A673 (cell line): ENCODE measurements at places on chromosomes 11 and 22.
A peak's percentile ranks its signal among the peaks of the same experiment; 100 is the strongest.

- no peak for DNase-seq
Measured at GRCh38 chr11:128924104-128924503, 18.6 kb downstream of the TP53AIP1 start.

DNA sequence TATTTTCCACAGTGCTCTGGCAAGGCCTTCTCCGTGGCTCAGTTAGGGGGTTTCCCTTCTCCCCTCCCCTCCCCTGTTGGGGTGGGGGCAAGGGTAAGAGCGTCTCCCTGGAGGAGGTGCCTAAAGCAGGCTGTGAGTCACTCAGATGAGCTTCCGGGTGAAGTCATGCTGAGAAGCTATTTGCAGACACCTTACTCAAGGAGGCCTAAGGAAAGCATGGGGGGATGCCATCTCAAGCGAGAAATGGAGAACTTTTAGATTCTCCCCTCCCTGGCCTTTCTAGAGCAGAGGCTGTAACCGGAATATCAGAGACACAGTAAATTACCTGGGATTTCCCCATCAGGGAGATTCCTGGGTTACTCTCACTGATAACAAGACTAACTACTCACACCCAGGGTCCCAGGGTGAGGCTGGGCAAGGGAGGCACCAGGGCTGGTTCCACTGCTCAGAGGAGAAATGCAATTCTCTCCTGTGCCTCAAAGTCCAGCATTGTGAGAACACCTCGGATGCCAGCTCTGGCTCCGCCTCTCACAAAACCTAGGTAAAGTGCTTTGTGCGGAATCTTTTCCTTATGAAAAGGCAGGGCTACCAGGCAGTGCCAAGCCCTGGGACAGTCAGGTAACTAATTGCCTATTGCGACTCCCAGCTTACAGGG, 123.6 kb downstream of the ABTB2 start:
- DNase-seq, result peak; percentile 91

DNA sequence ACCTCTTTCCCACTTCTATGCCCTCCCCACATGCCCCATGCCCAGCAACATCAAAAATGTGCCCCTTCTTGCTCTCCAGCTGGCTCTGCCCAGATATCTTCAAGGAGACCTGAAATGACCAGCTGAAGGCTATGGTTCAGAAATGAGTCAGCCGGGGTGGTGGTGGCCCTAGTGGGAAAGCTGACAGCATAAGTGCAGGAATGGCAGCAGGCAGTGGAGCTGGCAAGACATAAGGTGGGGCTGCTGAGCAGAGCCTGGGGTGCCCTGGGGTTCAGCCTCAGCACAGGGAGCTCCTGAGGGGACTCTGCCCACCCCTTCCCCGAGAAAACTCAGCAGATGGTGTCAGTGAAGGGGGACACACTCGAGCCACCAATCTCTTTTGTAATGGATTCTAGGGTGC, 593.4 kb downstream of the BUD13 start:
- no peak for DNase-seq

GRCh38 chr11:77151804-77152509, 23.9 kb downstream of the MYO7A start:
- DNase-seq, result no peak

- DNase-seq, result peak; percentile 26
Measured at GRCh38 chr11:67119585-67120391, 725 bp downstream of the KDM2A start.

DNA sequence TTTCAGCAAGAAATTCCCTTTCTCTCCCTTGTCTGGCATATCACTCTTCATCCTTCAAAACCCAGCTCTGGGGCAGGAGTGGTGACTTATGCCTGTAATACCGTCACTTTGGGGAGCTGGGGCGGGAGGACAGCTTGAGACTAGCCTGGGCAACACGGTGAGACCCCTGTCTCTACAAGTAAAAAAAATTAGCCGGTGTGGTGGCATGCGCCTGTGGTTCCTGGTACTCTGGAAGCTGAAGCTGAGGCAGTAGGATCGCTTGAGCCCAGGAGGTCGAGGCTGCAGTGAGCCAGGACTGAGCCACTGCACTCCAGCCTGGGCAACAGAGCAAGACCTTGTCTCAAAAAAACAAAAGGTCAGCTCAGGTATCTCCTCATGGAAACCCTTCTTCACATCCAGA, 1.4 kb upstream of the RCE1 start:
- DNase-seq, result no peak

GRCh38 chr22:49321477-49322055, 506.1 kb downstream of the BRD1 start:
- DNase-seq, result no peak

DNA sequence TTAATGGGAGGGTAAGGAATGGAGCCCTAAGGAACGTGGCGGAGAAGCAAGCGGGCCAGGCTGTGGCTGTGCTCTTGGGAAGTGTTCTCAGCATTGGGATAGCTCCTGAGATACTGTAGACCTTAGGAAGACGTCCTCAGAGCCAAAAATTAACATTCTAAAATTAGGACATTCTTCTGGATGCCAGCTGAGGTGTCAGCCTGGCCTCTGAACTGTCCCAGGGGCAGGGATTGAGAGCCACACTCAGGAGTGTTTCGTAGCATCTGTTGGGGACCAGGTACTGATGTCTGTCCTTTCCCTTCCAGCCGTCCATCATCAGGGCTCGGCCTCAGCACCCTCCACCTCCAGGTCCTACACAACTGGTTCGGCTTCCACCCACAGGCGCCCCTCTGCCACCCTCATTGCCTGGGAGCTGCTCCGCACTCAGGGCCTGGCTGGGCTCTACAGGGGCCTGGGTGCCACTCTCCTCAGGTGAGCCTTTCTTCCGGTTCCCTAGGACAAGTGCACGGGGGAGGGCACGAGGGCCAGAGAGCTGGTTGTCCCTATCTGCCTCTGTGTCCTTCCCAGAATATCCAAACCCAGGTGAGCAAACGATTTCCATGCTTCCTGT, 23.6 kb downstream of the SLC25A18 start:
- DNase-seq, result no peak

DNA sequence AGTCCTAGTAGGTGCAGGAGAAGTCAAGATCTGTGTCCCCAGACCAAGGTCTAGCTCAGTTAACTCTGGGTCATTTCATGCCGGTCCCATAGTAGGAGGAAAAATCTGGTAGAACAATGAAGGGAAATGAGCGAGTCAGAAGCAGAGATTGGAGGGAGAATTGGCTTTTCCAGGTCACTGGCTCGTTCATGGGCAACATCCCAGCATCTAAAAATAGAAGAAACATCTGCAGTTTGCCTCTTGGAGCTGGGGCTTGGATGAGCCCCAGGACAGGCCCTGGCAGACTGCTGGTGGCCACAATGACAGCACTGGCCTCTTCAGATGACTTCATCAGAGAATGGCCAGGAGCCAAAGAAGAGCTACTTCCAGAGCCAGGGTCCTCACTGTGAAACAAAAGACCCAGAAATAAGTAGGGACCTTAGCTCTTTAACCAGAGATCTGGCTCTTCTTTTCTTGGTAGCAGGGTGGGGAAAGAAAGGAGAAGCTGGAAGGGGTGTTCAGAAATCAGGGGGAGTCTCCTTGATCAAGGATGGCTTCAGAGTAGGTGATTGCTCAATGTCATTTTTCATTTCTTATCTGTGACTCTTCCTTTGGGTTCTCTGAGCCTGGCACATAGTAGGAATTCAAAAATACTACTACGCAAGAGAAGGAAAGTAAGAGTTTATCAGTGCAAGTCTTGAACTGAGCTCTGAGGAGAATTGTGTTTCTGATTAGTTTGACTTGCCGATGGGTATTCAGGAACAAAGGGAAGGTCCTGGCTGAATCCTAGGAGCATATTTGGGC, 102.6 kb downstream of the TMPRSS5 start:
- DNase-seq, result no peak

GRCh38 chr22:42243802-42244060, 26.7 kb downstream of the TCF20 start:
- no peak for DNase-seq

DNA sequence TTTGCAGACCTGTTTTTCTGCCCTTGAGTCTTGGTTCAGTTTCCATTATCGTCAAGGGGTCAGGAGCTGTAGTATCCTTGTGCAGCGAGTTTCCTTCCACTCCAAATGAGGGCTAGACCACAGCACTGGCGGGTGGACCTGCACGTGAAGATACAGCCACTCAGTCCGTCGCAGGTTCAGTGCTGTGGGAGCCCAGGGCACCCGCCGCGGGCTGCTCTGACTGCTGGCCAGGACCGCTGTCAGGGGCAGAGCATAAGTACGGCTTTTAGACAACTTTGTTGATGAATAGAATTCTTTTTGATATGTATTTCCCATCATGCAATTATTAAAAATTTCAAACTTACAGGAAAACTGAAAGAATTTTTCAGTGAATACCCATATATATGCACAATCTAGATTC, 56.6 kb downstream of the NF2 start:
- no peak for DNase-seq

GRCh38 chr11:60360621-60361020, 17.7 kb upstream of the MS4A7 start:
- DNase-seq, result no peak

GRCh38 chr22:30416403-30416802, 9.2 kb upstream of the MTFP1 start:
- DNase-seq, result no peak

- DNase-seq, result no peak
Measured at GRCh38 chr11:27820249-27820648, 120.0 kb upstream of the BDNF start.

- no peak for DNase-seq
Measured at GRCh38 chr11:120515186-120515723, 3.7 kb downstream of the GRIK4 start.
